Glutamatergic neuron (in vitro differentiated cells): ENCODE measurements at places on chromosomes 5 and 9. TPM values are rescaled to one million over a fixed set of nuclear protein-coding genes. Genes with fewer than 3 reads are reported as not detected.

TAF1L gene
- not detected for total RNA-seq

QRFP gene
- total RNA-seq, result not detected

THBS4 gene
- 41.1 TPM for total RNA-seq

PCA3 gene
- not detected for total RNA-seq

SLC34A1 gene
- not detected for total RNA-seq

BARHL1 gene
- not detected for total RNA-seq

ASPN gene
- not detected for total RNA-seq

SMIM33 gene
- total RNA-seq, result not detected
